ENCODE measurements at places on chromosomes 2 and 18. TPM values are rescaled to one million over a fixed set of nuclear protein-coding genes. Genes with fewer than 3 reads are reported as not detected.

DNA sequence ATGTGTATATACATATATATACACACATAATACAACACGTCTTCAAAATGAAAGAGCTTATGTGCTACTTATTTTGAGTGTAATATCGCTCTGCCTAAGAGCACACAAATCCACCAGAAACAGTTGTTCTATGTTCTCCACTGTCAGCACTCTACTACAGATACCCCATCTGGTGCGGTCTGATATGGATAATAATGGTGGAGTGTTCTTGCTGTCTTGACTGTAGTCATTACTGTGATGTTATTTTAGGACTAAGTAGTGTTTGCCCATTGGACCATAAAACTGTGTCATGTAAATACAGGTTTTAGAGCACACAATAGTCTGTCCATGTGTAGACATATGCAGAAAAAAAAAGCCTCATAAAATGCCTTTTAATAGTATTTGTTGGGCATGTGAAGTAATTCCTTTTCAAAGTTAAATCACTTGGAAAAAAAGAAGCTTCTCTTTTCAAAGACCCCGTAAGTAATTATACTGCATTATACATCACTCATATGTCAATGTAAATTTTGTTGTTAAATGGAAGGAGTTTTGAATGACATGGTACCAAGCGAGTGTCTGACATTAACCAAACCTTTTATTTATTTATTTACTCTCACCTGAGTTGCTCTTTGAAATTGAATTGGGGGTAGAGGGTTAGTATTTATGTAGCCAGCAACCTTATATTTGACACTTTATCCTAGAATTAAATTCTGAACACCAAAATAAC is 1249.2 kb upstream of the ZEB2 start:
- H3K36me3 ChIP-seq = no peaks in the 10 kb centered on the region
- no peak overlapping the region for H3K27ac ChIP-seq
- H3K4me3 ChIP-seq = no peak overlapping the region
- DNase-seq = no peak

GRCh38 chr2:174693344-174693743 is 70.9 kb downstream of the CHRNA1 start:
- peak; percentile 85 for DNase-seq
- H3K4me1 ChIP-seq = no peaks in the 10 kb centered on the region
- H3K4me3 ChIP-seq = no peak overlapping the region

DNA sequence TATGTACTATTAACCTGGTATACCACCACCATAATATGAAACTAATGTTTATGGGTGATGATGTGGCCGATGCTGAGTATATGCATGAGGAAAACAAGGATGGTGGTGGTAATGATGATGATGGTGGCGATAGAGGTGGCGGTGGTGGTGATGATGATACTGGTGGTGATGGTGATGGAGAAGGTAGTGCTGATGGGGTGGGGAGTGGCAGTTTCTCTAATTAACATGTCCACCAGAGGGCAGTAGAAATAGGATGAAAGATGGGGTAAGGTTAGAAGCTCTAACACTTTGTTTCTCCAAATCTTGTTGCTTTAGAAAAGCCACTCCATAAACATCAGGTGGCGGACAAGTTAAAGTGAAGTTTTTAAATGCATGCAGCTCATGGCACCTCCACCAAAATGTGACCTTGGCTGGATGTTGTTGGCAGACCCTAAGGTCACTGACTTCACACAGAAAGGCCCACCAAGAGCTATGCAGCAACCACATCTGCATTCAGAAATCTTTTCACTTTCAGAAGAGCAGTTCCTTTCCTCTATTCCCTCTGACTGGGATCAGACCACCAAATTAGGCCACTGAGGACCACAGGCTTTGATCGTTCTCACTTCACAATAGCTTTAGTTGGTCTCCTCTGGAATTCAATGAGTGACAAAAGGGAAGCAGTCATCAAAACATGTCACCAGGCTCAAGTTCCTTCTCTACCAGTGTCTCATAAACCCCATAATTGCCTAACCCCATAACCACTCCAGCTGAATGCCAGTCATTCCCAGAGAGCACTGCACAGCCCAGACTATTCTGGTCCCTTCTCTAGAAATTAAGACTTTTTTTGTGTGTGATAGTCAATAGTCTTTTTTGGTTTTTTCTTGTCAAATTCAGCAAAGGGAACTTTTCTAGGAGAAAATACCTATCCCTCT is 7.5 kb upstream of the BCL11A start:
- H3K4me3 ChIP-seq = no peak overlapping the region
- no peak for DNase-seq
- H3K4me1 ChIP-seq = no peaks in the 10 kb centered on the region
- no peaks in the 10 kb centered on the region for H3K36me3 ChIP-seq
- no peak overlapping the region for H3K27ac ChIP-seq

GRCh38 chr2:189576396-189576795 is 4.2 kb downstream of the SLC40A1 start:
- H3K27ac ChIP-seq = no peak overlapping the region
- no peaks in the 10 kb centered on the region for H3K4me1 ChIP-seq
- H3K36me3 ChIP-seq = no peaks in the 10 kb centered on the region

Gene HOXD13
- not detected for total RNA-seq

Gene ST6GAL2
- total RNA-seq = 7.6 TPM

Gene TFCP2L1
- 1.9 TPM for total RNA-seq

Gene DSG1
- total RNA-seq = not detected

Data from H9 (cell line).